Naive thymus-derived CD4-positive, alpha-beta T cell (primary cell): ENCODE measurements at places on chromosomes 2 and 18.

- DNase-seq: no peak
Measured at GRCh38 chr18:13265911-13266217, 47.3 kb downstream of the LDLRAD4 start.

- DNase-seq: no peak
Measured at GRCh38 chr18:35387152-35387571, 10.0 kb upstream of the ZNF396 start.

DNA sequence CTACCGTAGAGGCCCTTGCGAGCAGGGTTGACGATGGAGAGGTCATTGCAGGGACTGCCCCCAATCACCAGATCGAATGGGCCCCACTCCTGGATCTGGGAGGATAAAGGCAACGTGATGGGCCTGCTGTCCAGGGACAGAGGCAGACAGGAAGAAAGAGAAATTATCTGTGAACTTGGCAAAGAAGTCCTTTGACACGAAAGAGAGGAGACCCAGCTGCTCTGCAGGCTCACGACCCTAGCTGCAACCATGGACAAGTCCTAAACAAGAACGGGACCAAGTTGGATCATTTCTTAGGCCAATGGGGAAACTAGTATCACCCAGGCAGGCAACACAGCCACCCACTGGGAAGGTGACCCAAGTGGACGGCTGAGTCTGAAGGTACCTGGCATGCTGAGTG is 72.3 kb upstream of the POMC start:
- DNase-seq: no peak

- DNase-seq: no peak
Measured at GRCh38 chr2:231250146-231250545, 51.7 kb downstream of the ARMC9 start.

- DNase-seq: no peak
Measured at GRCh38 chr18:55907453-55908175, 319.6 kb upstream of the TCF4 start.

- DNase-seq: no peak
Measured at GRCh38 chr2:32931945-32932709, 14.6 kb upstream of the LTBP1 start.

- DNase-seq: no peak
Measured at GRCh38 chr2:159322419-159322818, 35.9 kb upstream of the WDSUB1 start.

DNA sequence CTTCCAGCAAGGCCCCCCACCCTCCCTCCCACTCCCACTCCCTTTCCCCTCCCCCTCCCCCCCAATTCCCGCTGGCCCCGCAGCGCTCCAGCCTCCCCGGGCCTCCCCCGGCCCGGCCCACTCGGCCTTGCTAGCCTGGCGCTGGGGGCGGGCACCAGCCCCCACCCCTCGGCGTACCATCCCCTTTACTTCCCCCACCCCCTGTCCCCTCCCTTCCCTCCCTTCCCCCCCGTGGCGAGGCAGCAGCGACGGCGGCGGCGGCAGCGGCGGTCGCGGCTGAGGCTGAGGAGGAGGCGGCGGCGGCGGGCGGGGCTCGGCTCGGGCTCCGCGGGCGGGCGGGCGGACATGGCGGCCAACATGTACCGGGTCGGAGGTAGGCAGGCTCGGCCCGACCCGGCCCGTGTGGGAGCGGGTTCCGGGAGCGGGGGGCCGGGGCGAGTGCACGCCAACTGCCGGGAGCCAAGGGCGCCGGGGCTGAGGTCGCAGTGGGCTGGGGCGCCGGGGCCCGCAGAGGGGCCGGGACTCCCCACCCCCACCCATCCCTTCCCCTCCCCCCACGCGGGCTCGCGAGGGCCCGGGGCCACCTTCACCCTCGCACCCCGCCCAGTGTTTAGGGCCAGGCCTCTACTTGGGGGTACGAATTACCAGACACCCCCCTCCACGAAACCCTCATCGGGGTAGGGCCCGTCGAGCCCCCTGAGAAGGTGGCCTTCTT is at the start of gene MTA3:
TSS of gene MTA3 (plus strand) at position 232 of the 715 bp plus-strand sequence. CDS start at position 346, 114 bp downstream.
- peak; percentile 69 for DNase-seq

DNA sequence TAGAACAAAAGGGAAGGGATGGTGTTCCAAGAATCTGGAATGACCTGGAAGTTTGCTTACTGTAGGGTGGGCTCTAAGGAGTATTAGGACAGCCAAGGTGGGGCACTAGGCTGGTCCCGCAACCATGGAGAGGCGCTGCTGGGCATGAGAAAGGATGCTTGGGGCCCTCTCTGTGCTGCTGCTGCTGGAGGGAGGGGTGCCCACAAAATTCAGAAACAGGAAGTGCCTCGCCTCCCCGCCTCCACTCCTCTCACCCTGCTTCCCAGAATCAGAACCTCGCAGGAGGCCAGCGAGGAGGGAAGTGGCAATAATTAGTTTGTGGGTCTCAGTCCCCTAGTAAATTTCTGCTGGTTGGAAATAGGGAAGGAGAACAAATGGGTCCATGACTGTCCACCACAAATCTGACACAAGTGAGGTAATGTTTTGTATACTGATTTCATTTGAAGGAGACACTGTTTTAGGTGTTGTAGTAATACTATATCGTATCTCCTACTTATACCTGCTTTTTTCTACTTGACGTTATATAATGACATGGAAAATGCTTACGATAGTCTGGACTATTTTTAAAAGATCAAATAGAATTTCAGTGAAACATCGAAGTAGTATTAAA is 7.9 kb upstream of the PDCL3 start:
- DNase-seq: peak; percentile 34

- DNase-seq: no peak
Measured at GRCh38 chr2:73013936-73014335, 57.6 kb downstream of the SFXN5 start.

DNA sequence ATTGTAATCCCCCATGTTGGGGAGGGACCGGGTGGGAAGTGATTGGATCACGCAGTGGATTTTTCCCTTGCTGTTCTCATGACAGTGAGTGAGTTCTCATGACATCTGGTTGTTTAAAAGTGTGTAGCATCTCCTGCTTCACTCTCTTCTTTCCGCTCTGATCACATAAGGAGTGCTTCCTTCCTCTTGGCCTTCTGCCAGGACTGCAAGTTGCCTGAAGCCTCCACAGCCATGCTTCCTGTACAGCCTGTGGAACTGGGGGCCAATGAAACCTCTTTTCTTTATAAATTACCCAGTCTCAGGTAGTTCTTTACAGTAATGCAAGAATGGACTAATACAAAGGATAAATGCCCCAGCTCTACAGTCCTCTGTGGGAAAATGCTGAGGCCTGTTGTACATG is 437.5 kb upstream of the NXPH2 start:
- no peak for DNase-seq

- DNase-seq: no peak
Measured at GRCh38 chr2:106158871-106159270, 35.2 kb downstream of the UXS1 start.
